Activated CD4-positive, alpha-beta T cell treated with anti-CD3 and anti-CD28 coated beads, Interleukin-2, amount 10 ng/mL, durations not matched to agents 7 days and 5 days (primary cell): ENCODE measurements at places on chromosomes 3 and 15.
A peak's percentile ranks its signal among the peaks of the same experiment; 100 is the strongest.

DNA sequence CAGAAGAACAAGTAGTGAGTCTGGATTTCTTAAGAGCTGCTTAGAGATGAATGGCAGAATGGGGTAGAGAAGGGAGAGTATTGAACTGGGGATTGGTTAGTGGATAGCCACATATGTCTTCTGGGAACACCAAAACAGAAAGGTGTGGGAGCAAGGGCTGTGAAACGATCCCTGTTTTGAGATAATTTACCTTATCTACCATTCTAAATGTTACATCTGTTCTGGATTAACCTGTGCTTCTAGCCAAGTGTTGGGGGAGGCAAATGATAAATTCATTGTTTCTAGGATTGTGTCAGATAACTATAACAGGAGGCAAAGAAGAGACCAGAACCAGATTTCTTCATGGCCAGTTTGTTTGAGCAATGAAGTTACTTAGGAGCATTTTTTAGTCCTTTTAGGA, 8.4 kb downstream of the NR1D2 start:
- peaks cover 32% of the 10 kb centered on the region for H3K4me1 ChIP-seq
- no peak overlapping the region for H3K27ac ChIP-seq
- peaks cover 1% of the 10 kb centered on the region for H3K36me3 ChIP-seq
- DNase-seq: no peak
- no peaks in the 10 kb centered on the region for H3K27me3 ChIP-seq

DNA sequence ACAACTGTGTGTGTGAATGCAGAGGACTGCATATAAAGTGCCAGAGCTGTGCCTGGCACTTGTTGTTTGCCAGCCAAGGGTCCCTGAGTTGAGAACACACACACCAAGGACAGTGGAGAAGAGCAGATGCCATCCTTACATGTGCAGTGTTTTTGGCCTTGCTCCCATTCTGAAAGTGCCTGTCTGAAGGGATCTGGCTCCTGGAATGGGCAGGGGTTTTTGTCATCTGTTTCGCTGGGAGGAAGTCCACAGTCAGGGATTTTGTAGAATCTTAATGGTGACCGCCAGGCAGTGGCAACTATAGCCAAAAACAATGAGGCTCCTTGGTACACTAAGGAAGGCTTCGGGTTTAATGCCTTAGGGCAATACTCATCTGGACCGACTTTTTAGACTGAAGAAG, 63.7 kb downstream of the DUT start:
- H3K36me3 ChIP-seq: no peaks in the 10 kb centered on the region
- no peak overlapping the region for H3K4me3 ChIP-seq
- no peak for DNase-seq
- no peaks in the 10 kb centered on the region for H3K4me1 ChIP-seq
- peaks cover 4% of the 10 kb centered on the region for H3K27me3 ChIP-seq
- no peak overlapping the region for H3K27ac ChIP-seq

DNA sequence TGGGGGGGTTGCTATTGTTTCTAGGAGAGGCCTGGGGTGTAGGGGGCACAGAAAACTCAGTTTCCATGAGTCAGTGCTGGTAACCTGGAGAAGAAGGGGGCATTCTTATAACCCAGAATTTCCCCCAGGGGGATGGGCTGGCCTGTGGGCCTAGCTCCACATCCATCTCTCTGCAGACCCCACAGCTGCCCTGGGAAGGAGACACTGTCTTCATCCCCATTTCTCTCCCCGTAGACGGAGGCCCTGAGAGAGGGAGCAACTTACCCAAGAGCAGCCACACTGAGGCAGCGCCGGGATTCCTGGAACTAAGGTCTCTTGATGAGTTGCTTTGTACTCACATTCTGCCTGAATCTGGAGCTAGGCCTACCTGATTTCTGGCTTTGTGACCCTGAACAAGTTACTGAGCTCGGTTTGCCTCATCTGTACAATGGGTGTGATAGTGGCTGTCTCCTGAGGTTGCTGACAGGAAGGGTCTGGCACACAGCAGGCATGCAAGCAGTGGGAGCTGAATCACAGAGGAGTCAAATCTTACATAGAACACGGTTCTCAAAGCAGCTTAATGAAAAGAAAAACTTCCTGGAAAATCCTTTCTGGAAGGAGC, 55.0 kb upstream of the LCTL start:
- DNase-seq: no peak
- H3K27ac ChIP-seq: no peak overlapping the region
- H3K4me1 ChIP-seq: peaks cover 4% of the 10 kb centered on the region
- no peak overlapping the region for H3K4me3 ChIP-seq

DNA sequence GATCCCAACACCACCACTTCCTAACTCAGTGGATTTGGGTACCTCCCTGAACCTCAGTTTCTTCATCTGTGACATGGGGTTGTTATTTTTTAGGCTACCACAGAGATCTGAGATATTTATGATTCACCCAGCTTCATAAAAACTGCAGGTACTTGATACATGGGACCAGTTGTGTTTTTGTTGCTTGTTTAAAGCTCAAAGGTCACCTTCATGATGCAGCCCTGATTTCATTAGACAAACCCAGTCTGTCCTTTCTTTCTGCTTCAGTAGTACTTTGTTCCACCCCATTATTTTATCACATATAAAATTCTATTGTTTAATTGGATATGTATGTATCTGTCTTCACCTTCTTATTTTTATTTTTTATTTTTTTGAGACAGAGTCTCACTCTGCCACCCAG, 57.4 kb upstream of the C15orf61 start:
- no peak for DNase-seq
- H3K27me3 ChIP-seq: no peaks in the 10 kb centered on the region
- no peak overlapping the region for H3K27ac ChIP-seq
- H3K36me3 ChIP-seq: no peaks in the 10 kb centered on the region
- no peaks in the 10 kb centered on the region for H3K4me1 ChIP-seq

DNA sequence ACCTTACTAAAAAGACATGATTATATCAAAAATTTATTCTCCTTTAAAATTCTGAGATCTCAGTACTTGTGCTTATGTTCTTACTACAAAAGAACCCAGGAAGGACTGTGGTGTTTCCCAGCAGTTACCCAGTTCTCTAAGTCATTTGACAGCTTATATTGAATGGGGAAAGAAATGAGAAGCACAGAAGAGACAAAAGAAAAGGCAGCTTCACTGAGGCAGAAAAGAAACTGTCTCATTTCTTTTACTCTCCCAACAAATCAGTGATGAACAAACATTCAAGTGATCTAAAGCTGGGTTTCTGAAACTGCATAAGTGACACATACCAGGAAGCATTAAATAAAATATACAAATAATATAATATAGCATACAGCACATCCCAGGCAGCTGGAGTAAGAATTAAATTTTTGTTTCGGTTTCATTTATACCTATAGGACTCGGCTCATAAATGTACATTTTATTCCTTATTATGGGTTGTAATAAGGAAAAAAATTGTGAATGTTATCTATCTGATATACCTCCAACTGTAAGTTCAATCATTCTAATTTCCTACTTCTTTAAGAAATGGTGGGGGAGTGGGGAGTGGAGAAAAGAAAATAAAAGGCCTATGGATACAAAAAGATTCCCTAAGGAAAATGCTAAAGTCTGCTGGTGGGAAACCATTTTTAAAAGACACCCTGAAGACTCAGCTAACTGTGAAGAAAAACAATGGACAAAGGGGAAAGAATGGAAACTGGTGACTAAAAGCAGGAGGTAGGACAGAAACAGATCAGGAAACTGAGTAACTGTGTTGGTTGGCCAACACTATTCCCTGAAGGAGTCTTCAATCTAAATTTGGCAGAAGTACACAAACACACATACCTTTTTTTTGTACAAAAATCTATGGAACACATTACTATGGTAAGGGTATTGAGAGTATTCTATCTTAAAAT, 156.8 kb downstream of the TBC1D5 start:
- peaks cover 19% of the 10 kb centered on the region for H3K36me3 ChIP-seq
- H3K4me1 ChIP-seq: peaks cover 6% of the 10 kb centered on the region
- no peak overlapping the region for H3K27ac ChIP-seq
- no peak overlapping the region for H3K4me3 ChIP-seq
- H3K27me3 ChIP-seq: no peaks in the 10 kb centered on the region

- DNase-seq: no peak
- no peaks in the 10 kb centered on the region for H3K36me3 ChIP-seq
- H3K4me3 ChIP-seq: no peak overlapping the region
- H3K4me1 ChIP-seq: peaks cover 67% of the 10 kb centered on the region
Measured at GRCh38 chr3:5021116-5022092, 42.2 kb downstream of the BHLHE40 start.

- peaks cover 35% of the 10 kb centered on the region for H3K36me3 ChIP-seq
- no peak overlapping the region for H3K27ac ChIP-seq
- no peak for DNase-seq
- H3K4me1 ChIP-seq: peaks cover 52% of the 10 kb centered on the region
Measured at GRCh38 chr3:4726549-4726948, 233.4 kb downstream of the ITPR1 start.

DNA sequence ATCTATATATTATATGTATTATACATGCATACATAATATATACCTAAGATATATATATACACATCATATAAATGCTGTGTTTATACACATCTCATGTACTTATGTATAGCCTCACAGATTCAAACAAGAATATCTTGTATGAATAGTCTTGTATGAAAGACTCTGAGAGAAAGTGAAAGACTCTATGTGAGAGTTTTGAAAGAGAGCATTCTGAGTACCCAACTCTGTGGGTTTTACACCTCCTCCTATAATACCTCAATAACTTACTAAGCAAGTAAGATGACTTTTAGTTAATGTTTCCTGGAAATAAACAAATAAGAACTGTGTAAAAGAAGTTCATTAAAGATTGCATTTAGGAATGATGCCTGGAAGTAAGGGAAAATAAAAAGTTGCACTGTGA, 108.1 kb upstream of the GMNC start:
- no peaks in the 10 kb centered on the region for H3K36me3 ChIP-seq
- no peaks in the 10 kb centered on the region for H3K27me3 ChIP-seq
- no peak for DNase-seq
- no peak overlapping the region for H3K27ac ChIP-seq
- H3K4me1 ChIP-seq: no peaks in the 10 kb centered on the region

DNA sequence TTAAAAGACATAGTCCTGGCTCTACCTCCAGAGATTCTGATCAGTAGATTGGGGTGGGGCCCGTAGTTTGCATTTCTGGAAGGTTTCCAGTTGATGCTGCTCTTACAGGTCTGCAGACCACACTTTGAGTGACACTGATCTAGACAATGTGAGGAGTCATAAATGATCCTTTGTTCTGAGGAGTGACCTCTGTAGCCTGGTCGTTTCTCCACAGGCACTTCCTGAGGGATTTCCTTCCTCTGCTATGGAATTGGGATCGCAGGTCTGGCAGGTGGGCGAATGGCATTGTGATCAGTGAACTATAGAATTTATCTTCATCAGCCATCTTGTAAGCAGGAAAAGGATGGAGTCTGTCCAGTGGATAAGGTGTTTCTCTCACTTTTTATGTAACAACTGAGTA, 5.5 kb downstream of the GFM1 start:
- DNase-seq: no peak
- peaks cover 24% of the 10 kb centered on the region for H3K4me1 ChIP-seq
- H3K4me3 ChIP-seq: no peak overlapping the region
- no peak overlapping the region for H3K27ac ChIP-seq
- H3K36me3 ChIP-seq: peaks cover 39% of the 10 kb centered on the region
- H3K27me3 ChIP-seq: no peaks in the 10 kb centered on the region

DNA sequence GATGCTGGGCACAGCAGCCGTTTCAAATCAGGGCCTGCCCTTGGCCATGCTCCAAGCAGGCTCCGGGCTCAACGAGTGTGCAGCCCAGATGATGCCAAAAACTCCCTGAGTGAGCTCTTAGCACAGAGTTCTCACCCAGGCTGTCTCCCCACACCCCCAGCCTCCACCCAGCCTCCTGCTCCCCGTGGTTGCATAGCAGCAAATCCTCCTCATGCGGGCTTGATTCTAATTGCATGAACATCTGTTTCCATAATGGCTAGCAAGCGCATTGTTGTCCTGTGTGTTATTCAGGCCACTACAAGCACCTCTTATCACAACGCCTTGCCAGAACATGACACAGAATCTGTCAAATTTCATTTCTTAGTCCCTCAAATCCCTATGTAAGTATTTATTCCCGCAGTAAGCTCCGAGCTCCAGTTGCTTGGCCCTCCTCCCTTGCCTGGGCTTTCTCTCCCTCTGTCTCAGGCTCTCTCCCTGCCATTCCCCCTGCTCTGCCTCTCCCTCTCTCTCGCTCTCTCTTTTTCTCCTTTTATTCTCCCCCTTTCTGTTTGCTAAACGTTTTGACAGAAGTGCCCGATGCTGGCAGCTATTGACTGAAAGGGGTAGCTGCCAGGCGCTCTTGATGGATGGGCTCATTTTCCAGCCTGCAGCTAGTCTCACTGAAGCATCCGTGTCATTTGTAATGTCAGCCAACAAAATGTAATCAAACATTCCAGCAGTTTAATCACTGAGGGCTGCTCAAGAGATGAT, 306.5 kb downstream of the IL20RB start:
- no peak for DNase-seq
- no peak overlapping the region for H3K4me3 ChIP-seq
- H3K36me3 ChIP-seq: no peaks in the 10 kb centered on the region
- H3K27ac ChIP-seq: no peak overlapping the region
- H3K4me1 ChIP-seq: no peaks in the 10 kb centered on the region
- peaks cover 3% of the 10 kb centered on the region for H3K27me3 ChIP-seq

DNA sequence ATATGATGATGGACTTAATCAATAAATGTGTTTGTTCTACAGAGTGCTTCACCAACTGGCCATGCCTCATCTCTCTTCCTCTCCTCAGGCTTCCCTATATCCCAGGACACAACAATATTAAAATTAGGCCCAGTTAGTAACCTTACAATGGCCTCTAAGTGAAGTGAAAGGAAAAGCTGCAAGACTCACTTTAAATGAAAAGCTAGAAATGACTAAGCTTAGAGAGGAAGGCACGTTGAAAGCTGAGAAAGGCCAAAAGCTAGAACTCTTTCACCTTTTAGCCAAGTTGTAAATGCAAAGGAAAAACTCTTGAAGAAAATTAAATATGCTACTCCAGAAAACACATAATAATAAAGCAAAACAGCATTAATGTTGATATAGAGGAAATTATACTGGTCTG, 1010.3 kb downstream of the NAALADL2 start:
- H3K27me3 ChIP-seq: no peaks in the 10 kb centered on the region
- no peaks in the 10 kb centered on the region for H3K4me1 ChIP-seq
- H3K36me3 ChIP-seq: no peaks in the 10 kb centered on the region
- no peak overlapping the region for H3K4me3 ChIP-seq
- DNase-seq: no peak

DNA sequence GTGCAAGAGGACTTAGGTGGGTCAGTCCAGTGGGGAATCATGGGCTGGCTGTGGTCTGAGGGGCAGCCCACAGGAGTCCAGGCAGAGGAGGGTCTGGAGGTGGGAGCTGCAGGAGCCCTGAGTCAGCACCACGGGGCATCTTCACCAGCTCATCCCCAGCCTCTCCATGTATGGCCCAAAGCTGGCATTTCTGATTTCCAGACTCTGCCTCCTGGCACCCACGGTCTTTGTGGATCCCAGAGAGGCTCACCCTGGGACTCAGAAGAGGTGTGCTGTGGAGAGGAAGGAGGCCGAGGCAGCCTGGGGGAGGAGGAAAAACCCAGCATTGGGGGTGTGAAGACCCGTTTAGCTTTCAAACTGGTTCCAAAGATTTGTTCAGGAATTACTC, 64.5 kb upstream of the KLF13 start:
- peak overlapping the region; percentile 98 for H3K27ac ChIP-seq
- DNase-seq: no peak
- no peak overlapping the region for H3K4me3 ChIP-seq
